Endothelial cell of umbilical vein (primary cell): ENCODE measurements at places on chromosomes 16 and 17.

DNA sequence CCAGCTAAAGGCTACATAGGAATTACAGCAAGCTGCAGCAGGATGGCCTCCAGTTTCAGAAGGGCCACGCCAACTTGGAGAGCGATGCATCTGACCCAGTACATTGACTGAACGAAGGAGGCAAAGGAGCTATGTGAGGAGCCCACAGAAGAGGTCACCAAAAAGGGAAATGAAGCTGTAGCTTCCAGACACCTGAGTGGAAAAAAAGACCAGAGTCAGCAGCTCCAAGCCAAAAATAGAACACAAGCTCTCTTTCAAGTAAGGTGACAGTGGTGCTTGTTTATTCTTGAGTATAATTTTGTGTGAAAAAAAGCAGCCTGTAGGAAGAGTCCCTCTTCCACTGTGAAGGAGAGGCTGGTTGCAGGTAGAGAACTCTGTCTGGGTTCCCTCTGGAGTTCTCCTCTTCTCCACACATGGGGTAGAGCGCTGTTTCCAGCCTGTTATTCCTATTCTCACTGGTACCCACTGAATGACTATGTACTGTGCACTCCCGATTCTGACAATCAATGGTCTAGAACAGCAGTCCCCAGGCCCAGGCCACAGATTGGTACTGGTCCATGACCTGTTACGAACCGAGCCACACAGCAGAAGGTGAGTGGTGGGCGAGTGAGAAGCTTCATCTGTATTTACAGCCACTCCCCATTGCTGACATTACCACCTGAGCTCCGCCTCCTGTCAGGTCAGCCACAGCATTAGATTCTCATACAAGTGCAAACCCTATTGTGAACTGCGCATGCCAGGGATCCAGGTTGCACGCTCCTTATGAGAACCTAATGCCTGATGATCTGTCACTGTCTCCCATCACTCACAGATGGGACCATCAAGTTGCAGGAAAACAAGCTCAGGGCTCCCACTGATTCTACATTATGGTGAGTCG lies 15.1 kb downstream of the CCL4 start:
- DNase-seq = no peak

DNA sequence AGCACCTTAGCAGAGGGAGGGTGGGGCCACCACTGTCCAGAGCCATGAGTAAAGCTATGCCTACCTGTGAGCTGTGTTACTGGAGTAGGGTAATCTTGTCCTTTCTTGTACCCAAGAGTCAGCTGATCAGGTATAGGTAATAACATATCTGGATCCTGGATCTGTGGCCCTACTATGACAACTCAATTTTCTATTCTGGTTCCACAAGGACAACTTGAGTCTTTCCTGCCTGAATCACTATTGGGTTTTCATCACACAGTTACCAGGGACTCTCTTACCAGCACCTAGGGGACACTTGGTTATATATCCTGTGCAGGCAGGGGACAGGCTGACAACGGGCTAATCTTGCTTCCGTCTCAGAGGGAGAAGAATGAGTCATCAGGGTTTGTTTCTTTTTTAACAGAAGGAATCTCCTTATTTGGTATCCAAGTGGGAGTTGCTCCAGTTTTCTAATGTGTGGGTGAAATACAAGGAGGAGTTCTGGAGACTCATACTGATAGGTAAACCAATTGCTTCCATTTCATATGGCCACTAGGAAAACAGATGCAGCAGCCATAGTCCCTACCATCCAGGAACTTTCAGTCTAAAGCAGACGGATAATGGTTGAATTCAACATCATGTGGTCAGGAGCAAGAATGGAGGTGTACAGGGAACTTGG lies 6.8 kb downstream of the ZNF267 start:
- peak; percentile 66 for DNase-seq

DNA sequence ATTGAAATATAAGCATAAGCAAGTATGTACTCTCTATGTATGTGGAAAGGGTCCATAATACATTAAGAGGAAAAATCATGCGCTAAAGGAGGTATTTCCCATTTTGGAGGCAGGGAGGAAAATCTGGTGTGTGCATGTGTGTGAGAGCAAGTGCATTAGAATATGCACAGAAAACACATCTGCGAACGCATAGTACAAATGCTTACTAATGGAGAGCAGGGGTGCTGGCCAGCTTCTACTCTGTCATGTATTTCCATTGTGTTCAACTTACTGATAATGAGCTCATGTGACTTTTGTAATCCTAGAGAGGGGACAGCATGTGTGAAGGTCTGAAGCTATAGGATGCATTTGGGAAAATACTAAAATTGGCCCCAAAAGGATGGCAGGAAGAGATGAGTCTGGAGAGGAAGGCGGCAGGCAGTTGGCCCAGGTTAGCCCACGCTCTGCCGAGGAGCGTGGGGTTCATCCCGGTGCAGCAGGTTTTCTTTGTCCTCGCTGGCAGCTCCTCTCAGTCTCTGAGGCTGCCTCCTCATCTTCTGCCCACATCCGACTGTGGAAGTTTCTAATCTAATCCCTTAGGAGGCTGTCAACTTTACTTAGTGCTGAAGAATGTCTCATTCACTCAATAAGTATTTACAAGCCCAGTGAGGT lies 17.8 kb upstream of the KSR1 start:
- no peak for DNase-seq

- DNase-seq = no peak
Measured at GRCh38 chr16:53370827-53371226, 63.4 kb upstream of the RBL2 start.
